ENCODE measurements at places on chromosomes 12 and 14.

DNA sequence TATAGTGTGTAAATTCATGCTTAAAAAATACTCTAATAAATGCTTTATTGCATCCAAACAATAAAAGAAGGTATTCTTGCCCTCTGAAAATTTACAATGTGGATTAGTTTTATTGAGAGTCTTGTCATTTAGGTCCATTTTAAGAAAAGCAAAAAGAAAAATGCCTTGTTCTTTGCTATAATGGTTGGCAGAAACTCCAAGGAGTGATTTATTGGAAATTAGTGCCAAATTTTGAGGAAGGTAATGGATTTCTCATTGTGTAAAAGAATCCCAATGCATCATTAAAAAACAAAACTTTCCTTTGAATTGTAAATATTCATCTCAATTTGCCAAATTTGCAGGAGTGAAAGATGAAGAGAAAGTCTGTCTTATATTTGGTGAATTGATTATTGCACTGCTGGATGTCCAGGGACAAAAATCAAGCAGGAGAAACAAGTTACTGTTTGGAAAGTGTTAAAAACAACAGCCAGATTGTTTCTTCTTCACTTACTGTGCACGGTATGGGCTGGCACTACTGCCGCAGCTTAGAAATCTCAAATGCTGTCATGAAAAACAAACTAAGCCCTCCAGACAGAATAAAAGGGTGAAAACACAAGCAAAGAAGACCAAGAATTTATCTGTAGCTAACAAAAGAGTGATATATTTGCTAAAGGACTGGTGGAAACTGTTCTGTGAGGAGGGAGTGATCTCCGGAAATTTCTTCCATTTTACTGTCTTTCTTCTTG is 511.7 kb downstream of the TMTC2 start:
- no peak for DNase-seq

GRCh38 chr12:46990211-46990610 is 89.2 kb upstream of the PCED1B start:
- no peak for DNase-seq

- peak; percentile 17 for DNase-seq
Measured at GRCh38 chr14:67137744-67138371, 51.4 kb upstream of the GARIN2 start.

GRCh38 chr12:464484-465267 is 4.9 kb downstream of the B4GALNT3 start:
- peak; percentile 71 for DNase-seq

GRCh38 chr14:102318781-102319276 is 717 bp upstream of the ZNF839 start:
- no peak for DNase-seq

GRCh38 chr14:44370727-44371126 is 136.4 kb downstream of the FSCB start:
- no peak for DNase-seq

DNA sequence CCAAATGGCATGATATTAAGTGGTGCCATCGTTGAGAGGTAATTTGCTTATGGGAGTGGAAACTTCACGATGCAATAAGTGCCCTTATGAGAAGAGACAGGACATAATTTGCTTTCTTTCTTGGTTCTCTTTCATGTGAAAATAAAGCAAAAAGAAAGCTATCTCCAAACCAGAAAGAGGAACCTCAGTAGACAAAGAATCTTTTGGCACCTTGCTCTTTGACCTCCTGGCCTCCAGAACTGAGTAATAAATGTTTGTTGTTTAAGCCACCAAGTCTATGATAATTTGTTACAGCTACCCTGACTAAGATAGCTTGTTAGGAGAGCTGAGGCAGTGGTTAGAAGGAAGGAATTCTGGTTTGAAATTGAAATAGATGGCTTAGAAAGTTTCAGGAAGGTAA is 39.6 kb downstream of the CCER1 start:
- no peak for DNase-seq

DNA sequence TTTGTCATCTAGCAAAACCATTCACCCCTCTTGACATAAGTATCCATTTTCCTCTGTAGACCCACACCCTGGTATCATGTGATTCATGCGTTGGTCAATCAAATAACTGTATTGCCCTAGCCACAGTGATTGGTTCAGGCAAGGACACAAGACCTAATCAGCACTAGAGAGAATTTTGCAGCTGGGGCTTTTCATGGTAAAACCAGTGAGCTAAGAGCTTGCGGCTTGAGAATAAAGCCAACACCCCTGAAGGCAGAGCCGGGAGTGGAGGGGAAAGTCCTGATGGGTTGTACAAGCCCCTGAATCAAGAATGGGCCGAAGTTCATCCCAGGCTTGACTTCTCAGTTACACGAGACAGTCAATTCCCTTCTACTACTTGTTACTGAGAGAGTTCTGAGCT is 33.2 kb upstream of the LTBP2 start:
- DNase-seq, result peak; percentile 27

- DNase-seq, result no peak
Measured at GRCh38 chr12:93592641-93593406, 20.3 kb downstream of the SOCS2 start.

GRCh38 chr14:54643696-54644176 is 76.8 kb downstream of the SAMD4A start:
- DNase-seq, result no peak

DNA sequence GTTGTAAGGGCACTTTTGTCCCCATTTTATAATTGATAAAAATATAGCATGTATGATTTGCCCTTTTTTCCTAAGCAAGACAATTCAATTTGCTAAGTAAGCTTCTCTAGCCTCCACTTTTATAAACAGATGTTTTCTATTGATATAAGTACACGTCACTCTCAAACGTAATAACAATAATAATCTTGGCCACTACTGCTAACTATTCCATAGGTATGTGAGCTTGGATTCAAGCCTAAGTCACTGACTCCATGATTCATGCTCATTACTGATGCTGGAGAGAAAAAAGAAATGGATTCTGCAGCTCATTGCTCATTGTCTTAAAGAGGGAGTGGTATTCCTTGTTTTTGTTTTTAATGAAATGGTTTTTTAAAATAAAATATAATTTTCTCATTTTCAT is 661.0 kb downstream of the GALC start:
- peak; percentile 12 for DNase-seq

GRCh38 chr12:59040656-59041055 is 120.4 kb upstream of the LRIG3 start:
- peak; percentile 42 for DNase-seq

- DNase-seq, result no peak
Measured at GRCh38 chr12:19647806-19648556, 208.7 kb downstream of the AEBP2 start.
